H1 (cell line): ENCODE measurements at places on chromosomes 3 and 15.

GRCh38 chr3:50635066-50635465, 18.1 kb downstream of the MAPKAPK3 start:
- no peak for DNase-seq

DNA sequence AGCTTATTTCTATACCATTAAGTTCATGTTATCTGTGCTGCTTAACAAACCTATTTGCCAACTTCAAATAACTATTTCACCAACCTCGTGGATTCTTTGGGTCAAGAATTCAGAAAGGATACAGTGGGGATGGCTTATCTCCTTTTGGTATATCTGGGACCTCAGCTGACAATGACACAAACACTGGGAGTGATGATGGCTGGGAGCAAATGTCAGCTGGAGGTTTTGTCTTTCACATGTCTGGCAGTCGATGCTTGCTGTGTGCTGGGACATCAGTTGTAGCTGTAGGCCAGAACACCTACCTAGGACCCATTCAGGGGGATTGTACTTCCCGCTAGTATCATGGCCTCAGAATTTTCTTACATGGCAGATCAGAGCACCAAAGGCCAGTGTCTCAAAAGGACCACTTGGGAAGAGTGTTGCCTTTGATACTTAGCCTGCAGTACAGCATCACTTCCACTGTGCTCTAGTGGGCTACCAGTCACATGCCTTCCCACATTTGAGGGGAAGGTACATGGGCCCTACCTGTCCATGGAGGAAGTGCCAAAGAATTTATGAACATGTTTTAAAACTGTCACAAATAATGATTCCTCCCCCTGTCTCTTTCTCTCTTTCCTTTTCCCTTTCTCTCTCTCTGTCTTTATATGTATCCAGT, 23.7 kb upstream of the FAM98B start:
- DNase-seq = no peak

- no peak for DNase-seq
Observed at GRCh38 chr15:41881920-41882688, 11.7 kb downstream of the SPTBN5 start.

GRCh38 chr3:114887806-114888205, 259.3 kb downstream of the ZBTB20 start:
- DNase-seq = no peak

DNA sequence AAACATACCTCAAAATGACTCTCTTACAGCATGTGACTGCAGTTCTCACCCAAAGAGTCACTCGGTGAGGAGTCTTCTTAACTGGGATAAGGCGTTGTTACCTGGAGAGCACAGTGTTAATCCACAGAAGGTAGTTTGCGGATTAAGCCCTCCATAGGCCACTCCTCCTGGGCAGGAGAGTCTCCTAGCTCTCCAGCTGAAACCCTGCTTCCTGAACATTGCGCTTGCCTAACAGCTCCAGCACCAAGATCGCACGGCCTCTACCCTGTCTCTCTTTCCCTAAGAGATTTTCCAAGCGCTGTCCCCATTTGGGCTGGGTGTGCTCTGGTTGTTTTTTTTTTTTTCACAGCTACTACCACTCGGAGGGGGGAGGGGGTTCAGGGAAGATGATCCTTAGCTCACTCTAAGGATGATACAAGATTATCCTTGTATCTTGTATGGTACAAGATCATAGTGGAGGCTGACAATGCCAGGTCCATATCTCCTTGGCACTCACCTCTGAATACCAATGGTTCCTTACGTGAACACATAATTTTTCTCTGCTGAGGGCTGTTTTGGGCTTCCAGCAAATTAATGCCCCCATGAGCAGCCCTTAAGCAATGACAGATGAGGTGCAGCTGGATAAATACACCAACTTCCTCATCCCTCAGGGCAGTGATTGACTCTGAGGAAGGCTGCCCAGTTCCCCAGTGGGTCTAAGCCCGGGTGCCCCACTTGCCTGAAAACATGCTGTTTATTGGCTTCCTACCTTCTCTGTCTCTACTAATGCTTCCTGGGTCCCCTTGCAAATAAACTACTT, 185.2 kb upstream of the TSC22D2 start:
- DNase-seq = no peak

DNA sequence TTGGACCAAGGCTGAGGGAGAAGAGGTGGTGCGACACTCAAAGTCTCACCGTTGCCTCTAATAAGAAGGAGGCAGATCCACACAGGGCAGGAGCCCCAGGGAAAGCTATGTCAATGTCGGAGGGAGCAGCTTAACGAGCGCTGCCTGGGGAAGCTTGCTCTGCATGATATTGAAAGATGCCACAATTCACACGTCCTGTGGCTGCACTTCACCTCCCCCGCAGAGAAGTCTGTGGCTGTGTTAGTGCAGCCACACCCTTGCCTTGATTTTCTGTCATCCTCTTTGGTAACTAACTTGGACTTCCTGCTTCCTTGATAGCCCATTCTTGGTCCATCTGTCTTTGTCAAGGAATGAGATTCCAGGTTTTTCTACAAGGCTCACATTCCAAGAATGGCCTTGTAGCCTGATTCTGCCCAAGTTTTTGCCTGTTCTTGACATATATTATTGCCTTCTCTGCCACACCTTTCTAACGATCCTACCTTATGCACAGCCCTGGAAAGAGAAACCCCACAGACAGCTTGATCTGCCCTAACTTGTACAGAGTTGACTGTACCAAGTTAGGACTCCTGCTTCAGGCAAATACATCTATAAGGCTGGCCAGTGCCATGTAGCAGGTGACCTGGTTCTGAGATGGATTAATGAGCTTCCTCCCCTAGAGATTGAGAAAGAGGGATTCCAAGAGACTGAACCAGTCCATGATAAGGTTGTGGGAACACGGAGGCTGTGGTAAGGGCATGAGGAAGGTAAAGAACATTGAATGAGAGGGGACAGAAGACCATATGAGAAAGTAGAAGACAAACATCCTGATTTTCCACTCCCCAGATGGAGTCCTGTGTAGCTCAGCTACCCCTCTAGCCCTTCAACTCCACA, 153.0 kb upstream of the WNT5A start:
- no peak for DNase-seq
